Tibial nerve (tissue), 4 donors: ENCODE measurements at places on chromosomes 7 and 10.

GRCh38 chr10:21195252-21195651 is 298.1 kb upstream of the NEBL start:
- no peak for DNase-seq

- no peak for DNase-seq
These were observed 255.0 kb downstream of the BMPER start for GRCh38 chr7:34160261-34160752.

DNA sequence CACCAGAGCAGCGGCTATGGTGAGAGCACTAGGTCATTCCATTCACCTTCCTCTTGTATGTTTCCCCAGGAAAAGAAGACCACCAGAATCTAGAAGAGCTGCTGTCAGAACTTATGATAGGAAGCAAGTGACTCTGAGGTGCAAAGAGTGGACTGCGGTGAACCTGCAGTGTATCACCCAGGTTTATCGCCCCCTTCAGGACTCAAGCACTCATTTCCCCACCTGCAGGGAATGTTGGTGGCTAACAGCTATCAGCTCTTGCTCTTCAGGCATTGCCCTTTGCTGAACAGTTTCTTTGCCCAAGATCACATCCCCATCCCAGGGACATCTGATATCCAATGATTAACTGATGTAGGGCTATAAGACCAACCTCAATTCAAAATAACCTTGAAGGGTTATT is 66.3 kb upstream of the IL6 start:
- no peak for DNase-seq

DNA sequence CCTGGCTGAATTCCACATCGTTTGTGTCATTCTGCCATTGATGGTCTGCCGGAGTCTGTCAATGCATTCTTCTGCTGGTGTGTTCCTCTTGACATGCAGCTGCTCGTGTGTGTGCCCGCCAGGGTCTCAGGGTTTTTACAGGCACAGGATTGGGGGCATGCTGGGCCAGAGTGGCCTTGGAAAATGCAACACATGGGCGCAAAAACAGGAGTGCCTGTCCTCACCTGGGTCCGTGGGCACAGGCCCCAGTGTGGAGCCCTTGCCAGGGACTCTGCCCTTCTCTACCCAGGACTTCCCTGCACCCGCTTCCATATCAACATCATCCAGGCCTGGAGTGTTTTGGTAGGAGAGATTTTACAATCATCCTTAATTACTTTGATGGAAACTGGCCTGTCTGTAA is 340.7 kb downstream of the KIF20B start:
- no peak for DNase-seq

DNA sequence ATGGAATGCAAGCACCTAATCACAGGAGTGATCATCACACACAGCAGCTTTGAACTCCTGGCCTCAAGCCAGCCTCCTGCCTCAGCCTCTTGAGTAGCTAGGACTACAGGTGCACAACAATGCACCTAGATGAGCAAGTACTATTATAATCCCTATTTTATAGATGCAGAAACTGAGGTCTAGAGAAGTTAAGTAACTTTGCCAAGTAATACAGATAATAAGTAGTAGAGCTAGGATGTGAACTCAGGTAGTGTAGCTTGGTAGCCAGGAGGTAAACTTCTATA is 33.7 kb downstream of the DNAJC12 start:
- DNase-seq: no peak

- no peak for DNase-seq
These were observed 6.6 kb upstream of the LMTK2 start for GRCh38 chr7:98100088-98100487.

- DNase-seq: no peak
These were observed 33.5 kb upstream of the CCDC7 start for GRCh38 chr10:32412499-32412853.

DNA sequence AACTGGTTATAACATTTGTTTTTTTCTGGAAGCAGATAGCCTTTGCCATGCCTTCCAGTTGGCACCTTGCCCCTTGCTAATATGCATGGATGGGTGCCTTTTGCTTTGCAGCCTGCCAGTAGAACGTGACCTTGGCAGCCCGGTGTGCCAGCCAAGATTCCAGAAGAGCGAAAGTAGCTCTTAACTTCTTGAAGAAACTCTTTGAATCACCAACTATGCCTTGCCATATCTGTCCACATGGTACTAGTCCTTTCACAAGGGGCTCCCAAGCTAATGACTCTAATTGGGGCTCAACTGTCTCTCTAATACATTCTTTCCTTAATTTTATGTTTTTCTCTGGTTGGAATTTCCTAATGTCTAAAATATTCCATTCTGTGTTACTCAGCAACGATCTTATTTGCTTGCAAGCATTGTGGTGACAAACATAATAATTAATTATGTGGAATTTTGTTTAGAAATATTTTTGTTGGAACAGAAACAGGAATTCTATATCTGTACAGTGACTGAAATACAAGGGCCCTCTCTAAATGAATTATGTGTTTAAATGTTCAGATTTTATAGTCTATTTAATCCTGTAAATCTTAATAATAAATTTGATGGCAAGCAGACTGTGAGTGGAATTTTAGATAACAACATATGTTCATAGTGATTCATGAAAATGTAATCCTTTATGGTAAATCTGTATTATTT is 45.8 kb downstream of the HDAC9 start:
- no peak for DNase-seq

- no peak for DNase-seq
These were observed 786 bp upstream of the CNOT4 start for GRCh38 chr7:135510592-135511183.

- DNase-seq: no peak
These were observed 73.2 kb downstream of the AASS start for GRCh38 chr7:122070834-122071233.

GRCh38 chr10:14356921-14357320 is 26.2 kb upstream of the FRMD4A start:
- no peak for DNase-seq

GRCh38 chr7:5194571-5194970 is 4.5 kb downstream of the WIPI2 start:
- no peak for DNase-seq

DNA sequence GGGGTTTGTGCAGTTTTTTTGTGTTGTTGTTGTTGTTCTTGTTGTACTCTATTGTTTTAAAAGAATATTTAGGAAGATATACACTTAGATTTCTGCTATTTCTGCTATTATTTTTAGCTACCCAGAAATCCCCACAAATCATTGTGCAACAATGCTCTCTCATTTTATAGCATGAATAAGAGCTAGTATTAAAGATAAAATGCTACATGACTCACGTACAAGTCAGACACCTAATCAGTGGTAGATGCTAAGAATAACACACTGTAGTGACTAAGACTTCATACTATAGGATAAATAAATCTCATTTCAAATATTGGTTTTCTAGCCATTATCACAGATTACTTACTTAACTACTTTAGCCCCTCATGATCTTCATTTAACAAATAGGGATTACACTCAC is 920.5 kb downstream of the KCNMA1 start:
- no peak for DNase-seq

DNA sequence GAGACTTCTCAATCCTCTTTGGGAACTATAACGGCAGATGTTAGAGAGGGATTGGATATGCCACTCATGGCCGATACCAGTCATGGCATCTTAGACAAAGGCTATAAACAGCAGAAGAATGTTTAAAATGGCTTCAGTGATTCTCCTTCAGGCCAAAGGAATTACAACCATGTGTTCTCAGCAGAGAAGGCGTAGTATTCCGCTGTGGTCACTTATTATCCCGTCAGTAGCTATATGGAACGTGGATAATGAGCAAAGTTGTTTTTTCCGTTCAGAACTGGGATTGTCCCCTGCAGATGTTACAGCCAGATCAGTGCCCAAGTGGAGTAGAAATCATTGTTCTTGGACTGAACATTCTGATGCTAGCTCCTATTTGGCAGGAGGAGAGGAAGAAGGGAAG is 43.1 kb downstream of the TEX36 start:
- DNase-seq: no peak

DNA sequence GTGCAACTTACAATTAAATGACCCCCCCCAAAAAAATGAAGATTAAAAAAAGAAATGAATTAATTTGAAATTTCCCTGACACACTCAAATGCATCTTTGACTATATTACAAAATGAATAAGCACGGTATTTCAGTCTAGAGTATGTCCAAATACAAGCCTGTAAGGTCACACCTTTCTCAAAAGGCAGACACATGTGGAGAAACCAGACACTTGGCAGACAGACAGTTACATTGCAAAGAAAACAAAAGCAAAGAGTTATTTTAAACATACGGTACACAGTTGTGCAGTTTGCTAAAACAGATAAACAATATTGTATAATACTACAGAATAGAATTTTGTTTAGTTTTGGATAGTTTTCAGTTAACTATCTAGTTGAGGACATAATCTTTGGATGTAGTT is 153.0 kb downstream of the ATE1 start:
- no peak for DNase-seq
